ENCODE measurements at places on chromosomes 3 and 15.

- DNase-seq = no peak
Measured at GRCh38 chr3:187040516-187041361, 98.6 kb downstream of the RPL39L start.

GRCh38 chr3:65732051-65732935 lies 306.4 kb downstream of the MAGI1 start:
- peak; percentile 44 for DNase-seq

- DNase-seq = no peak
Measured at GRCh38 chr3:100436951-100437350, 35.6 kb downstream of the LNP1 start.

GRCh38 chr3:96712792-96713191 lies 101.6 kb upstream of the EPHA6 start:
- no peak for DNase-seq

DNA sequence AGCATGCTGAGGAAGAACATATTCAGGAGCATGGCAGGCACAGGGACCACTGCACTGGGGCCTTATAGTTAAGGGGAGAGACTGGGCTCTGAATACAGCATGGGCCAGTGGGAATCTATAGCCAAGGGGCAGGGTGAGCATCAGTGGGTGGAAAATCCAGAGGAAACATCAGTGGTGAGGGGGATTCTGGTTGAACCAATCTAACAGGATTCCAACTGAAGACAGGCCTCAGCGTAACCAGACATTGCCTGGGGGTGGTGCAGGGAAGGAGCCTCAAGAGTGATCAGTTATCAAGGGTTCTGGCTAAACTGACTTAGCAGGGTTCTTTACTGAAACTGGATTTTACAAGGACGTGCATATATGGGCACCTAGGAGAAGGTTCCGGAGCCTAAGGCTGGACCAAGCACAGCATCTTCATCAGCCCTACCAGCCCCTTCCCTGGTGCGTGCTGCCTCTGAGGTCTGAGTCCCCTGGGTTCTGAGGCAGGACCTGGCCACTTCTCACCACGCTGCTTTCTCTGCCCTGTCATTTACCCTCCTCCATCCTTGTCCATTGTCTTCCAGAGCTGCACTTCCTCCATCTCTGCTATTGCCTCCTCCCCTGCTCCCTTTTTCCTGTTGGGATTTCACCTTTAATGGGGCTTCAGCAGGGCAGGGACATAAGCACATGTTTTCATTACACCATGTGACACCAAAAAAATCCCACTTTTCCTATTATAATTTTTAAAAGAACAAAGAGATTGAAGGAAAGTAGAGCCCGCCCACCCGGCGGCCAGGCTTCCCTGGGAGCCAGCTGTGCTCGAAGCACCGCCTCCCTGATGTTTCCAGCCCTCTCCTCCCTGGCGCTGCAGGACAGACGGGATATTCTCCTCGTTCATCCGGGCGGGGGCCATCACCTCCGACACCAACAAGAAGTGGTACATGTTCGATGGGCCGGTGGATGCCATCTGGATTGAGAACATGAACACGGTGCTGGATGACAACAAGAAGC lies 52.1 kb downstream of the DNAH1 start:
- no peak for DNase-seq

GRCh38 chr15:44798826-44799225 lies 62.5 kb downstream of the TRIM69 start:
- DNase-seq = no peak

GRCh38 chr3:86968244-86968932 lies 22.6 kb downstream of the VGLL3 start:
- DNase-seq = no peak

- no peak for DNase-seq
Measured at GRCh38 chr3:189142527-189142926, 29.2 kb upstream of the TPRG1 start.

DNA sequence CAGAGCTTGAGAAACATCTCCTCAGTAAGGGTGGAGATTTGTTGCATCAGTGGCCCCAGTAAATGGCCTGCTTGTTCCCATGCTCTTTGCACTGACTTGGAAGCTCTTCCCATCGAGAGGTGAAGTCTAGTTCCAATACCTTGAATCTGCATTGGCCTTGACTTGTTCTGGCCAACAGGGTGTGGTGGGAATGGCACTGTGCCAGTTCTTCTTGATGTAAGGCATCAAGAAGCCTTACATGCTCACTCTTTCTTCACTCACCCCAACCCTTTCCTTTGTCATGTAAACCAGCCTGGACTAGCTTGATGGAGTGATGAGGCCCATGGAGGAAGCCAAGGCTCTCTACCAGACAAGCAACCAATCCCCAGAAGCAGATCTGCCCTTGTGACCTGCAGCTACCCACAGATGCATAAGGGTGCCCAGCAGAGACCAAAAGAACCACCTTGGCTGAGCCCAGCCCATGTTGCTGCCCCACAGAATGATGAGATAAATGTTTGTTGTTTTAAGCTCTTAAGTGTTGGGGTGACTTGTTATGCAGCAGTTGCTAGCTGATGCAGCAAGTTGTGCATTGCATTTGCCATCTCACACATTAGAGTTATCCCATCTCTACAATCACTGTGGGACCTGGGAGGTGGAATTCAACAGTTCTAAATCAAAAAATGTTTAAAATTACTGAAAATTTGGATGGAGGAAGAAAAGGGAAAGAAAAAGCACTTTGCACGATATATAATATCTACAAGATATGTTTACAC lies 11.1 kb upstream of the MGLL start:
- DNase-seq = no peak

DNA sequence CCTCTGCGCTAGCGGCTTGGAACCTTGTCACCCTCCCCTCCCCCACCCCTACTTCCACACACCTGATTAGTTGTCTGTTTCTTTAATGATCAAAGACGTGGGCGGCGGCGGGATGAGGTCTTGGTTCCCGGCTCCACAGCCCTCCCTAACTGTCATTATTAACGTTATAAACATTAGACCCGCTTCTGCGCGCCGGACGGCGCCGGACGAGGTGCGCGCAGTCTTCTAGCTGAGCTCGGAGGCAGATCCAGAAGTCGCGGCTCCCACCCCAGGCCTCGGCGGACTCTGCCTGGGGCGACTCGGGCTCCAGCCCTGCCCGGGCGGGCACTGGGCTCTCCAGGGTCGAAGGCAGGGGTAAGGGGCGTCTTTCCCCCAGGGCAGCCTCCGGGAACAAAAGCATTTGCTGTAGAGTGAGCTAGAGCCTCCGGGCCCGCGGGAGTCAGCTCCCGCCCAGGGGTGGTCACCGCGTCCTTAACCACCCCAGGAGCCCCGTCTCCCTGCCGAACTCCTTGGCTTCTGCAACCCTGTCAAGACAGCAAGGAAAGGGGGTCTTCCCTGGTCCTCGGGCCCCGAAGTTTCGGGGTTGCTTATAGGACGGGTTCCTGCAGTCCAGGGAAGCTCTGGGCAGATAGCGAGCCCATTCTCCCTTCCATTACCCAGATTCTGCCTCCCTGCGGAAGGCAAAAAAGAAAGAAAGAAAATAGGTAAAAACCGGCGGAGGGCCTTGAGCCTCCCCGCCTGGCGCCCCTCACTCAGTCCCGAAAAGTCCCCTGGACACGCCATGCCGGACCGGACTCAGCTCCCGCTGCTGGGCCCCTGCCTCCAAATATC lies 2.2 kb upstream of the ISLR2 start:
- no peak for DNase-seq

DNA sequence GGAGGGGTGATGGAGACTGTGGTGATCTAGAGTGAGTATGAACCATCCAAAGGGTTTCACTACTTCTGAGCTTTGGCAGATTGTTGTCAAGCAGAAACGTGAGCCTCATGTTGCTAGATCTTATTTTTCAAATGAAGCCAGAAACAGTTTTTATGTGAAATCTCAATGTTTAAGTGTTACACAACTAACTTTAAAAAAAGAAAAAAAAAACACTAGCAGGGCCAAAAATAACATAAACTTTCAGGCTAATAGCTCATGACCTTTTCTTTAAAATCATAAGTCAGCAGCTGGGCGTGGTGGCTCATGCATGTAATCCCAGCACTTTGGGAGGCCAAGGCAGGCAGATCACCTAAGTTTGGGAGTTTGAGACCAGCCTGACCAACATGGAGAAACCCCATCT lies 2.1 kb upstream of the HTR3D start:
- no peak for DNase-seq

Data from HS-5 (cell line).